Stimulated activated CD8-positive, alpha-beta memory T cell treated with anti-CD3 and anti-CD28 coated beads, Interleukin-4, amount 100 ng/mL, for 1 hour (primary cell): ENCODE measurements at places on chromosomes 1 and 21.

- DNase-seq: no peak
Measured at GRCh38 chr1:59418363-59419144, 121.7 kb downstream of the FGGY start.

GRCh38 chr1:235127732-235128455 lies 743 bp downstream of the TOMM20 start:
- no peak for DNase-seq

DNA sequence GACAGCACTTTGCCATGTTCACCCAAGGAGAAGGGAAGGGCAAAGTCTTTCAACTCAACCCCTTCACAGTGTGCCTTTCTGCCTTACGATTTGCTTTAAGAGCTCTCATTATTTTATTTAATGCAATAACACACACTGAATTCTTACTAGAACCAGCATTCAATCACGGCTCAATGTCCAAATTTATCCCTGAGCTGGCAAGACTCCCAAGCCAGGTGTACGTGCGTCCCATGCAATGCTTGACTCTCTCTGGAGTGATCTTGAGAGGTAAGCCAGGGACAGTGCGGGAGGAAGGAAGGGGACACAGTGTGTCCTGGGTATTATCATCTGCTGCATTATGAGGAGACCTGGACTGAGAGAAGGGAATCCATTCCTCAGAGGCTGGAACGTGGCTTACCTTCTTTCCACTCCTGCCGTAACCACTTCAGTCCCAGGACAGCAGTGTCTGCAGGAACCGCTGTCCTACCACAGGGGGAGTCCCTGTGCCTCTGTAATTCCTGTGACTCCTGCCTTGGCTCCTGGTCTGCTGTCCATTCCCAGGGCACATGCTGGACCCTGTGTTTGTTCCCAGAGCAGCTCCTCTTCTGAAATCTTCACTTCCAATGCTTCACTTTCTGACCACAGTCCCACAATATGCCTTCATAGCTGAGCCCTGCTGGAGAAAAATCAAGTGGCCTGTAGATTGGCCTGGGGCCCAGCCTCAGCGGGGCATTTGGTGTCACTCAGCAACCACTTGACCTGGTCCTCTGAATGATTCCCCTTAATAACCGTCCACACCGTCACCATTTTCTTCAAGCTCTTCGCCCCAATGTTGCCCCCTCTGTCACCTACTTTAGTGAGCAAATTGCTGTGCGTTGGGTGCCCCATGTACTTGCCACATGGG lies 28.6 kb upstream of the STUM start:
- DNase-seq: no peak

DNA sequence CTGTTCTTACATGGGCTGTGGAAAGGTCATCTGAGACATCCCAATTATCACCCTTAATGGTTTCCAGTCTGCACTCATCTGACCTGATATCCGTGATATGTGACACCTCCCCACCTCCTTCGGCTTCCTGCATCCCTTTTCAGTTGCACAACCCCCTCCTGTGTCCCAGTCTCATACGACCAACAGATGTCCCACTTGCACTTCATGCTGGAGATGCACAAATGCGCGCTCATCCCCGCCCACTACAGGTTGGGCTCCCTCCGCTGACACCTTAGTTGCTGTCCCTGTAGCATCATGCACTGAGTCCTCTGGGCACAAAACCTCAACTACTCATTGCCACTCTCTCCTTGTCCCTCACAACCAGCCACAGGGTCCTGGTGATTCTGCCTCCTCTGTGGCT lies 94.4 kb downstream of the MIS18A start:
- no peak for DNase-seq

DNA sequence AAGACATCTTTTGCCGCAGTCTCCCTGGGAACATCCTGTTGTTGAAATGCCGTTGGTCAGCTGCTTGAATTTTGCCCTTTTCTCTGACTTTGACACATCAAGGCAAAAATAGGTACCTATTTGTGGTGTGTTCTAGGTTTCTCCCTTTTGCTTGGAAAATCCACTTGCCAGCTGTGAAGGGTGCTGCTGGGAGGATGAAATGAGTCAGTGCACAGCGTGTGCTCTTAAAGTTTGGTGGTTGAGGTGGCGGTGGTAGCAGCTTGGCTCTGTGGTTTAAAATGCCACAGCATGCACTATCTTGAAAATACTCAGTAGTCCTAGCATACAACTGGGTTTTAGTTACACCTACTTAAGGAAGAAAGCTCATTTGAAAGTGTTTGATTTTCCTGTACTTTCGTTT lies 183.8 kb downstream of the DHRS3 start:
- DNase-seq: peak; percentile 50

GRCh38 chr1:218415726-218416125 lies 70.6 kb downstream of the TGFB2 start:
- DNase-seq: no peak

- DNase-seq: no peak
Measured at GRCh38 chr1:48214820-48215219, 7.7 kb upstream of the SLC5A9 start.

DNA sequence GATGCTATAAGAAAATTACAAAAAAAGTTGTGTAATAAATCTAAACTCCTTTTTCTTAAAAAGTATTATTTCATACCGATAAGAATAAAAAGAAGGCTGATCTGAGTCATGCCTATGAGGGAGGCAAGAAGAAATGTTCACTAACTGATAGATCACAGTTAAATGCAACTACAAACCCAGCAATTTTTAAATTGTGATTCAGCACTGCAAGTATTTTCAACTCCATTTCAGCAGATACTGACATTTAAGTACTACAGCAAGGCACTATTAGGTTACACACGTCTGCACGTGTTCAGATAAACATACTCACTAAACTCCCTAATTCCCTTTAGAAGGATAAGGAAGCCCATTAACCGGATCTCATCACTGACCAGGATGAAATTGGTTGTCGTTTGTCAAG lies 213.3 kb upstream of the ZRANB2 start:
- DNase-seq: no peak

- DNase-seq: no peak
Measured at GRCh38 chr21:44835647-44835973, 17.7 kb upstream of the SUMO3 start.

DNA sequence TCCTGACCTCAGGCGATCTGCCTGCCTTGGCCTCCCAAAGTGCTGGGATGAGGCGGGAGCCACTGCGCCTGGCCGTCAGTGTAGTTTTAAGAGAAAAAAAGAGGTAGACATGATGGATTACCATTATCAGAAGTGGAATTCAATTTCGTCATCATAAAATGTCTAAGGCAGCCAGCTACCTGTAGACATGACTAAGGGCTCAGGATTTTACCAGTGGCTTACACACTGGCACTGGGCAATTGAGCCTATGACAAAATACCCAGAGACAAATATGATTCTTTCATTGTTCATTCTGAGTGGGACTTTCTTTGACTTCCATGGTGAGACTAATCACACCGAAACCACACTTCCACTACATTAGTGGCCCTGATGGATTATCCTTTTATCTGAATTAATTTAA lies 181.5 kb downstream of the GABPA start:
- DNase-seq: no peak

GRCh38 chr1:88737338-88737927 lies 53.4 kb downstream of the PKN2 start:
- no peak for DNase-seq

GRCh38 chr1:42210421-42211133 lies 46.0 kb upstream of the GUCA2A start:
- no peak for DNase-seq

DNA sequence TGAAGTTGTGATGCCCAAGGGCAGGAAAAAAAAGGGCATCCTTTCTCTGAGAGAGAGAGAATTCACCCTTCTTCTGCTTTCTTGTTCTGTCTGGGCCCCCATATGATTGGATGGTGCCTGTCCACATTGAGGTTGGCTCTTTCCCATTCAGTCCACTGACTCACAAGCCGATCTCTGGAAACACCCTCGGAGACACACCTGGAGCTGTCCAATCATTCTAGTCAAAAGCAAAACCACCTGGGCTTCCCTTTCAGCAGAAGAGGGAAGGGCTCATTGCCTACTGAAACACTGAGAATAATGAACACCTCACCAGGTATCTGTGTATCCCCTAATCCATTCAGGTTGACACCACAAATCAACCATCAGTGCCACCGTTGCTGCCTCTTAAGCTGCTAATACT lies 103.7 kb upstream of the GNG12 start:
- no peak for DNase-seq

GRCh38 chr1:61280452-61280851 lies 198.1 kb downstream of the NFIA start:
- DNase-seq: no peak

DNA sequence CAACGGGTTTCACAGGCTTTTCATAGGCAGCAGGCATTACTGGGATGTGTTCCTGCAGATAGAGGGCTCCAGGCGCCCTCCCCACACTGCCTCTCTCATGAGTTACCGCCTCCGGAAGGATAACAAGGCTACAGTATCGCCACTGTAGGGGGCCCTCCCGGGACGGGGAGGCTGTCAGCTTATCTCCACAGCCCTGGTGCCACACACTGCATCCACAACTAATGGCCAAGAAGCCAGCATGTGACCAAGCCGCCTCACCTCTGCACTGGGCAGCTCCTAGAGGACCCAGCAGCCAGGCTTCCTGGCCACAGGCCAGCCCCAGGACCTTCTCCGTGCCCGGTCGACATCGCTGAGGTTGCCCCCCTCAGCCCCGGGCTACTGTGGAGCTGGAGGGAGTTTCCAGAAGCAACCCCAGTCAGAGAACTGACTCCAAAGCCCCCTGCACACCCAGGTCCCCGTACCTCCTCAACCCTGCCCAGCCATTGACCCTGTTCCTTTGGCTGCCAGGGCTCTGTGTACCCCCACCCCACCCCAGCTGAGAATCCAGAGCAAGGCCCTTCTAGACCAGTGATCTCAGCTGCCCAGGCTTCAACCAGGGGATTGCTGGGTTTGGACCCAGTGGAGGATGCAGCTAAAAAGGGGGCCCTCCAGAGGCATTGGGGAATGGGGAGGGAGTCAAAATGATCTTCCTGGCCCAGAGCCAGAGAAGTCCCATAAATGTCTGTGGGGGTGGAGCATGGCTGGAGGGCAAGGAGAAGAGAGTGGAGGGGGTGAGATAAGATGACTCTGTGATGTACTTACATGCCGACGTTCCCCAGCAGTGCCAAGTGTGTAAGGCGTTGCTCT lies 45.0 kb downstream of the NEK2 start:
- no peak for DNase-seq

DNA sequence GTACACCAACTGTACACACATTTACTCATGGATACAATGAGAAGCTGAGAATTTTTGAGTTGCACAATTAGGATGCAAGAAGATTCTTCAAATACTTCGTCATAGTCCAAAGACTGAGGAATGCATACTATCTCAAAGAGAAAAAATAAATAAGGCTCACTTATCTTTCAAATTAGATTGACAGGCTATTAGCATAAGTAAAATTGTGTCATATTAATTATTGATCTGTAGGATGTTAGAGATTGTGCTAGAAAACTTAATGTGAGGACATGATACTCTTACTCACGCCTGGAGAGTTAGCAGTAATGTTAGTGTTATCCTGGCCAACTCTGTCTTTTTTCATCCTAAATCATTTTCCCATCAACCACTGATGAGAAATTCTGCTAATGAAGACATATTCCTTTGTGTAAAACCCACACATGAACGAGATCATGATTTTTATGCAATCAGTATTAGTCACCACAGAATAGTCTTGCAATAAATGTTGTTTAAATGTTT lies 659.0 kb downstream of the LTN1 start:
- no peak for DNase-seq

DNA sequence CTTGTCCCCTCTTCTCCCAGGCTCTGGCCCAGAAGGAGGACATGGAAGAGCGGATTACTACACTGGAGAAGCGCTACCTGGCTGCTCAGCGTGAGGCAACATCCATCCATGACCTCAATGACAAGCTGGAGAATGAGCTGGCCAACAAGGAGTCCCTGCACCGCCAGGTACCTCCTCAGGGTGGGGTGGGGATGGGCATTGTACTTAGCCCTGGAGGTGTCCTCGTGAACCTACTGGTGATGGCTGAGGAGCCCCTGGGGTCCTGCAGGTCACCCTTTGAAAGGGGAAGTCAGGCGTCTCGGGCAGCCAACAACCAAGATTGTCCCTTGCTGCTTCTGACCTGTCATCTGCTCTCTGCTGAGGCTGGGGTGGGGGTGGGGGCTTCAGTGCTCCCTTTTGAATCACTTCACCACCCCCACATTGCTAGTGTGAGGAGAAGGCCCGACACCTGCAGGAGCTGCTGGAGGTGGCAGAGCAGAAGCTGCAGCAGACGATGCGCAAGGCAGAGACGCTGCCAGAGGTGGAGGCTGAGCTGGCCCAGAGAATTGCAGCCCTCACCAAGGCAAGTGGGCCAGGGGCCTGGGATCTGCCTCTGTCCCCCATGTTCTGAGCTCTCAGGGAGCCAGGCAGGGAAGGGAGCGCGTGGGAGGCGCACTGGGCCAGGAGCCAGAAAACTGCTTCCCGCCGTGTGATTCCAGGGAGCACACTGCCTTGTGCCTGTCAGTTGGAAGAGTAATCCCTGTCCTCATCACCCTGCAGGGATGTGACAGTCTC lies 19.7 kb downstream of the PPFIA4 start:
- no peak for DNase-seq

- no peak for DNase-seq
Measured at GRCh38 chr1:27116697-27117096, 38.2 kb downstream of the SLC9A1 start.

DNA sequence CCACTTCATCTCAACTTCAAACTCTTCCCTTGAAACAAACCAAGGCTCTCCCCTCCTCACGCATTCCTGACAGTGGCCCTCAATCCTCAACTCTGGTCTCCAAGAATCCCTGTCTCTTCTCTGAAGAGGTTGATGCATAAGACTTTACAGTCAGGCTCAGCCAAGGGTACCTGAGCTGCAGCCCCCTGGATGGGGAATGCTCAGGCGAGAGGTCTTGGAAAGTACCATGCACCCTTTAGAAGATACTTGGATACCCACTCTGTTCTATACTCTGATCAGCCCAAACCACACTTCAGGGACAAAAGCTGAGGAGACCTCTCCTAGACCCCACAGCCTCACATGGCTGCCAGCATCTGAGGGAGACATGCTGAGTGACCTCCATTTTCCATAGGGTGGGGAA lies 536 bp upstream of the PGLYRP3 start:
- DNase-seq: no peak

GRCh38 chr1:2595261-2595811 lies 8.8 kb downstream of the PRXL2B start:
- no peak for DNase-seq

GRCh38 chr1:235327559-235328270 lies at the start of gene ARID4B:
ARID4B (minus strand) TSS chr1:235328179; CDS start chr1:235326919, 1,260 bp downstream.
- DNase-seq: no peak

GRCh38 chr1:3560251-3560871 lies 50.9 kb downstream of the MEGF6 start:
- DNase-seq: no peak

DNA sequence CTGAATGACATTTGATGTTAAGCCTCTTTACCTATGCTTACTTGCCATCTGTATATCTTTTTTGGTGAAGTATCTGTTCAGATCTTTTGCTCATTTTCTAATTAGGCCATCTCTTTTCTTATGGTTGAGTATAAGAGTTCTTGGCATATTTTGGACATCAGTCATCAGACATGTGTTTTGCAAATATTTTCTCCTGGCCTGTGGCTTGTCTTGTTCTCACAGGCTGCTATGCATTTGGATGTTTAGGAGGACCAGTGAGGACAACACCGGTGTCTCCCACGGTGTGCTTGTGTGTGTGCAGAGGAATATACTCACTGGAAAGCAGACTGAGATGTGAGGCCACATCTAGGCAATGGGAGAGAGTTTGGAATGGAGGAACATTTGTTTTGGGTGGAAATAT lies 87.1 kb upstream of the LYST start:
- DNase-seq: no peak
